ENCODE measurements at places on chromosomes 5 and 9. TPM values are rescaled to one million over a fixed set of nuclear protein-coding genes. Genes with fewer than 3 reads are reported as not detected.

DNA sequence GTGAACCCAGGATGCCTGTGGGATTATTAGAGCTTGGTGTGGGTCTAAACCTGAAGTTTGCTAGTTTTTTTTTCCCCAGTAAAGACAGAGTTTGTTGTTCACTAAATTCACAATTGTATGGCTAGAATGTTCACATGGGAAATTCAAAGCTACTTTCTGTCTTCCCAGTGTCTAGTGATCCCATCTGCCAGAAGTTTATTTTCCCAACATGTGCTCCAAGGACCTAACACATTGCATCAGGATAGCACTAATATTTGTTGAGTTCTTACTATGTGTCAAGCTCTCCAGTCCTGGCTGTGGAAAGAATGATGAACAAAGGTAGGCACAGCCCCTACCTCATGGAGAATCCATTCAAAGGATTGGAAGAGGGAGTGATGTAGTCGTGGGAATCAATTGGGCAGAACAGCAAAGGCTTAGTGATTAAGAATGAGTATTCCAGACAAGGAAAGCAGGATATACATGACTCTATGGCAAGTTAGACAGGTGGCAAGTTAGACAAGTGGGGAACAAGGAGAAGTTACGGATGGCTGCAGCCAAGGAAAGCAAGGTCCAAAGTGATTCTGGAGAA, 521.5 kb upstream of the WWC1 start:
- no peaks in the 10 kb centered on the region for H3K4me1 ChIP-seq
- no peaks in the 10 kb centered on the region for H3K27me3 ChIP-seq
- H3K27ac ChIP-seq, result no peak overlapping the region

- no peaks in the 10 kb centered on the region for H3K36me3 ChIP-seq
- DNase-seq, result no peak
- H3K27ac ChIP-seq, result no peak overlapping the region
- peaks cover 43% of the 10 kb centered on the region for H3K4me1 ChIP-seq
- H3K27me3 ChIP-seq, result no peaks in the 10 kb centered on the region
Measured at GRCh38 chr5:138770977-138771376, 17.8 kb downstream of the CTNNA1 start.

DNA sequence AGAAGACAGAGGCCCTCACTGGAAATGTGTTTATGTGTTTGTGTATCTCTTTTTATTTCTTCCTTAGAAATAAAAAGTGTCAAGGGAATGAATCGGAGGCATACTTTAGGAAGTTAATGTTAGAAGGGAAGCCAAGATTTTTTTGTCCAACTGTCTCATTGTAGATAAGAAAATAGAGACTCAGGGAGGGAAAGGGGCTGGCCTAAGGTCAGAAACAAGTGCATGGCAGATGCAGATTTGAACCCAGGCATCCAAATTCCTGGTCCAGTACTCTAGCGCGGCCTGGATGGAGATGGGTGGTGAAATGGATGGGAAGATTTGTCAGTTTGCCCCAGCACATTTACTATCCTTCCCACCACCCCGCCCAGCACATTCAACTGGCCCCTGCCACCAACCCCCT, 19.8 kb upstream of the TNIP1 start:
- H3K36me3 ChIP-seq, result no peaks in the 10 kb centered on the region
- no peak overlapping the region for H3K4me3 ChIP-seq
- peaks cover 20% of the 10 kb centered on the region for H3K4me1 ChIP-seq
- peak overlapping the region; percentile 24 for H3K27ac ChIP-seq

DNA sequence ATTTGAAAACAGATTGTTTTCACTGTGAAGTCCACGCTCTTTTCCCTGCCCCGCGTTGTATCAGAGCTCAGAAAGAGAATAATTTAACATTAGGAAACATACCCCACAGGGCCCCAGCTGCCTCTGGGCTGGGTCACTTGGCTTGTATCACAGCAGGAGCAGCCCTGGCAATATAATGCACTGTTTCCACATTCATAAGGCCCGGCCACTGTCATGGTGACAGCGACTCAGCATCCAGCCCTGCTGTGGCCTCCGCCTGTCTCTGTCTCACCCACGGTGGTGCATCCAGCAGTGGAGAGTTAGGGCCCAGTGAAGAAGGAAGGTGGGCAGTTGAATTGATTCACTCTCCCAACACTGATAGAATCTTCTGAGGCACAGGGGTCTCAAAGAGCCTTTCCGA, 188.9 kb downstream of the NSG2 start:
- no peak overlapping the region for H3K4me3 ChIP-seq
- DNase-seq, result no peak
- no peaks in the 10 kb centered on the region for H3K4me1 ChIP-seq
- H3K27me3 ChIP-seq, result no peaks in the 10 kb centered on the region

- no peak for DNase-seq
- no peaks in the 10 kb centered on the region for H3K4me1 ChIP-seq
- no peak overlapping the region for H3K4me3 ChIP-seq
- no peaks in the 10 kb centered on the region for H3K36me3 ChIP-seq
- H3K27ac ChIP-seq, result no peak overlapping the region
Measured at GRCh38 chr5:122442938-122443337, 130.9 kb downstream of the SNCAIP start.

DOK3 gene
- total RNA-seq, result 10.1 TPM

DNA sequence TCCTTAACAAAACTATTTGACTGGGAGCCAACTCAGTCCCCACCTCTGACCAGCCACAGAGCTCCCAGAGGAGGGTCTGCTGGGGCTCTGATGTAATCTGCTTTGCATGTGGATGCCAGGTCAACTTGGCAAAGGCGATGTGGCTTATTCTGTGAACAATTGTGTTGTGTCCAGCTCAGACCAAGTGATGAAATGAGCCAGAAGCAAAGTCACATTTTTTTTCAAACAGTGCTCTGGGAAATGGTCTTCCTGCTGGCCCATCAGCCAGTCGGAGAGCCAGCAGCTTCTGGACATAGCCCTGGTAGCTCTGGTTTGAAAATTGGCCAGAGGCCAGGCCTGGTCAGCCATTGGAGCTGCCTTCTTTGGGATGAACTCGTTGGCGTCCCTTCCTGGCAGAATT, 86.5 kb downstream of the ANGPTL2 start:
- peaks cover 1% of the 10 kb centered on the region for H3K36me3 ChIP-seq
- H3K4me1 ChIP-seq, result no peaks in the 10 kb centered on the region
- H3K4me3 ChIP-seq, result no peak overlapping the region
- no peak for DNase-seq
- no peaks in the 10 kb centered on the region for H3K27me3 ChIP-seq
- no peak overlapping the region for H3K27ac ChIP-seq

DNA sequence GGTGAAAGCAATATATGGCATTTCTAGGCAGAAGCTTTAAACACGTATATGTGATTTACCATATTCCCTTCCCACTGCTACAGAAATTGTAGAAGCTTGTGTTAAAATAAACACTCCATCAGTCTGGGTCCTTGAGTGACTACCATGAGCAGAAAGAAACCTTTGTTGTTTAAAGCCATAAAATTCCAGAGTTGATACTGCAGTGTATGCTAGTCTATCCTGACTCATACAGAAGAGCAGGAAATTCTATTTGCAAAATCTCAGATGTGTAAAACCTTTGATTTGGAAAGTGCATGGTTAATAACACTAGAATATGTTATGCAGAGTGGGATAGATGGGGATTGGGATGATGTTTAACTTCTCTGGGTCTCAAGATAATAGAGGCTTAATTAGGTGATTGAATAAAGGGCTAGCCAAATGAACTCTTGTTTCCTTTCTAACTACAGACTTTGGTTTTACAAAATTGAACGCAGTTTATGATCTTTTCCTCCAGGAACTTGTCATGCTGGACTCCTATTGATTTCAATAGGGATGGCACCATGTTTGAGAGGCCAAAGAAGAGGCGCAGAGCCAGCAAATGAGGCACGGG, 282.7 kb upstream of the VLDLR start:
- DNase-seq, result no peak
- H3K4me3 ChIP-seq, result no peak overlapping the region
- no peaks in the 10 kb centered on the region for H3K36me3 ChIP-seq

DNA sequence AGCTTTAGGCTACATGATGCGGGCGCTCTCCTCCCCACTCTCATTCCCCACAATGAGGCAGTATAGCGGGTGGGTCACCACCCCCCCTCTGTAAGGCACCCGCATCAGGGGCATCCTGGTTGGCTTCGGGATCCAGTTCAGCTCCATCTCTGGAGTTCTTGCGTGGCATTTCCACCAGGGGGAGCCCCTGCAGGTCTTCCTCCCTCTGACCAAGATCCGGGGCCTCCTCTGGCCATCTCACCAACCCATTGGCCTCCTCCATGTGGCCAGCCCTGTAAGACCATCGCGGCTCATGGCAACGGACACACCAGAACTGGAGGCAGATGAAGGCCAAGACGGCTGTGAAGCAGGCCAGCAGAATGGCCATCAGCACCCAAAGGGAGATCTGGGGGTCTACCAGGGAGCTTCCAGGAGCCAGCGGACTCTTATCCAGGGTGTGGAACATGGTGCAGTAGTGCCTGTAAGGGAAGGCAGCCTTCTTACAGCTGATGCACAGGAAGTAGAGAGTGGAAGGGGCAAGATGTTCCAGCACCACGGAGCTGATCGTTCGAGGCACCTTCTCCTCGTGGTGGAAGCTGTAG, 77.0 kb downstream of the CYFIP2 start:
- no peak overlapping the region for H3K4me3 ChIP-seq
- H3K4me1 ChIP-seq, result no peaks in the 10 kb centered on the region
- no peaks in the 10 kb centered on the region for H3K27me3 ChIP-seq
- no peaks in the 10 kb centered on the region for H3K36me3 ChIP-seq

DNA sequence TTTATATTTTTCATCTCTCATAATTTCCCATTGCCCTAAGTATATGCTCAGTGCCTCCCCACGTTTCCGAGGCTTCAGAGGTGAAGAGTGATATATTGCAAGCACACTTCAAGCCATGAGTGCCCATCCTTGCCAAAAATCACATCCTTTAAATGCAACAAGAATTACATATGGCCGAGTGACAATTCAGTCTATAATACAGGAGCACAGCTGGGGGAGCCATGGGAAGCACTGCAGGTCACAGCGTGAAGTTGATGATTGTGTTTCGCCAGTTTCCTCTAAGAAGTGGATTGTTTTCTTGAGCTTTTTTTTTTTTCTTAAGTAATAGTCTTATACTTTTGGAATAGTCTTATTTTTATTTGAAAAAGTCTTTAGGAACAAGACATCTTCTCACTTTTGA, 61.1 kb downstream of the MTRR start:
- DNase-seq, result no peak
- H3K4me1 ChIP-seq, result no peaks in the 10 kb centered on the region
- H3K36me3 ChIP-seq, result no peaks in the 10 kb centered on the region
- no peak overlapping the region for H3K27ac ChIP-seq
- no peaks in the 10 kb centered on the region for H3K27me3 ChIP-seq
- no peak overlapping the region for H3K4me3 ChIP-seq

GRCh38 chr5:40376566-40376965, 303.1 kb upstream of the PTGER4 start:
- H3K27ac ChIP-seq, result no peak overlapping the region
- no peaks in the 10 kb centered on the region for H3K36me3 ChIP-seq
- H3K4me3 ChIP-seq, result no peak overlapping the region
- H3K27me3 ChIP-seq, result no peaks in the 10 kb centered on the region

DNA sequence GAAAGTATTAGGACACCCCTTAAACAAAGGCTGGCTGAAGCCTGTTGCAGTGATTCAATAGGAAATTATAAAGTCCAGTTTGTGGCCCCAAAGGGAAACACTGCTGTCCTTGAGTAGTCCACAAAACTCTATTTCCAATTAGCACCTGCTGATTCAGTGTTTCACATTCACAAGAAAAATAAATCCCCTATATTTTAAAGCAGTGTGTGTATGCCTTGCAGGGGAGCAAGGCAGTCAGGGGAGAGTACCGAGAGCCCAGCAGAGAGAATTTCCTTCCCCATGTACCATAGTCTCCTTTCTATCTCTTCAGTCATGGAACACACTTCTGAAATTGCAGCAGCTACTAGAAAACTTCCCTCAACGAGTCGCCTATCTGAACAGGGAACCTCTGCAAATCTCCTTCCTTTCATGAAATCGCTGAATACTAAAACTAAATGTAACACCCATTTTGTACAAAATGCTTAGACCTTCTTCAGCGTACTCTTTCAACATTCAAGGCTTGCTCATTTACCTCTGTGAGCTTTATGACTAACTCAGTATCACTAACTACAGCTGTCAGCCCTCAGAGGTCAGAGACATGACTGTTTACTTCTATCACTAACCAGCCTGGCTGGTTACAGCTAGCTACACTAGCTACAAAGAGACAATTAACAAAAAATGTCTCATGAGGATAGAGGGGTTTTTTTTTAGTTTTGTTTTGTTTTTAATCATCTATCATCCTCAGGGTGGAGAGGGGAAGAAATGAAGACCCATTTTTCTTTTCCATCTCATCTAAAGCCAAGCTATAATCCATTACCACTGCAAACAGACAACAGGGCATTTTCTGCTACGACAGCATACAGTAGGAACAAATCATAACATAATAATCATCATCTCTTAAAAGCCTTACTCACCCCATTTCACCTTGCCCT, 188.7 kb downstream of the EBF1 start:
- no peak for DNase-seq
- H3K27me3 ChIP-seq, result no peaks in the 10 kb centered on the region
- H3K4me3 ChIP-seq, result no peak overlapping the region
- no peak overlapping the region for H3K27ac ChIP-seq
- no peaks in the 10 kb centered on the region for H3K36me3 ChIP-seq

- no peak for DNase-seq
- no peaks in the 10 kb centered on the region for H3K36me3 ChIP-seq
- peaks cover 30% of the 10 kb centered on the region for H3K4me1 ChIP-seq
- no peak overlapping the region for H3K4me3 ChIP-seq
Measured at GRCh38 chr5:54388811-54389210, 66.7 kb upstream of the HSPB3 start.

DNA sequence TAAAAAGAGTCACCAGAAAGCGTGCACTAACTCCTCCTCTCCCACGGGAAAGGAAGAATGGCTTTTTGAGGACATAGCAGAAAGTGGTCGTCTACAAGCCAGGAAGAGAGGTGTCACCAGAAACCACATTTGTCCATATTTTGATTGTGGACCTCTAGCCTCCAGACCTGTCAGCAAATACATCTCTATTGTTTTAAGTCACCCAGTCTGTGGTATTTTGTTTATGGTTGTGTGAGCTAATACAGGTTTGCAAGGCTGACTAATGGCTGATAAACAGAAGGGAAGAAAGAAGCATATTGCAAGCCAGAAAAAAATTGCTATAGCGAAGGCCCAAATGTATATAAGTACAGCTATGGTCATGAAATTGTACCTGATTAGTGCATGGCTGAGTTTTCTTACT, 21.4 kb downstream of the WDR70 start:
- H3K36me3 ChIP-seq, result no peaks in the 10 kb centered on the region
- no peaks in the 10 kb centered on the region for H3K4me1 ChIP-seq
- DNase-seq, result no peak
- no peak overlapping the region for H3K27ac ChIP-seq
- no peak overlapping the region for H3K4me3 ChIP-seq

GRCh38 chr5:57745029-57745428, 262.4 kb upstream of the ACTBL2 start:
- no peaks in the 10 kb centered on the region for H3K27me3 ChIP-seq
- no peak overlapping the region for H3K27ac ChIP-seq
- DNase-seq, result no peak
- H3K4me1 ChIP-seq, result peaks cover 22% of the 10 kb centered on the region
- no peak overlapping the region for H3K4me3 ChIP-seq
- H3K36me3 ChIP-seq, result no peaks in the 10 kb centered on the region

GCNT1 gene
- total RNA-seq, result 19.1 TPM

Measured in Caco-2 (cell line).